ENCODE measurements at places on chromosomes 3 and 15.

DNA sequence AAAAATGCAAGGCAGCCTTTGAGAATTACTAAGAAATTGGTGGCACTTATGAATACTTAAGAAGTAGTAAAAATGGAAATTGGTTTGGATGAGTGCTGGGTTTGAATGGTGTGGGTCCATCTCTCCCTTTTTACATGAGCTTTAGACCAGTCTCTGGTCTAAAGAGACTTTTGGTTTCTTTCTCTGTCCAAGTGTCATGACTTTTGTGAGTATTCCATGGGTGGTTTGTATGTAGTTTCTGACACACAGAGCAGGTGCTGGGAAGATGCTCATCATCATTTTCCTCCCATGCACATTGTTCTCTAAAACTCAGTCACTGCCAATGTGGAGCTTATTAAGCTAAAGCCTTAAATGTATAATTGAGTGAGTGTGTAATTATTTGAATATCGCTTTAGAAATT is 63.5 kb downstream of the KAT2B start:
- no peak for DNase-seq

- no peak for DNase-seq
Observed at GRCh38 chr3:160115387-160115786, 109.8 kb upstream of the C3orf80 start.

GRCh38 chr3:116914004-116914403 is 204.4 kb downstream of the TUSC7 start:
- DNase-seq: no peak

GRCh38 chr3:88852606-88853005 is 254.8 kb upstream of the EPHA3 start:
- DNase-seq: no peak

DNA sequence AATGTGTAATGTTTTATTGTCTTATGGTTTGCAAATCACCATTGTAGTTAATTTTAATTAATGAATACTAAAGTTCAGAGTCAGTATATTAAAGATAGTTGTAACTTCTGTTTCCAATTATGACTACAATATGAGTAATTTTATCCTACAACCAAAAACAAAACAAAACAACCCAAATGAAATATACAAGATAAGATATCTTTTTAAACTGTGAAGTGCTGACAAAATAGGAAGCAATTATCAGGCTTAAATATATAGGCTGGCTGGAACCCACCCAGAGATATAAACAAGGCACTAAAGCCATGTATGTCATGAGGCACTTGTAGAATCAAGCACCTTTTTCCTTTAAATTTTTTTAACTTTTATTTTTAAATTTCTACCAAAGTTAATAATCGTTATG is 108.6 kb upstream of the LRRFIP2 start:
- DNase-seq: no peak

GRCh38 chr3:193614430-193614829 is 21.4 kb downstream of the OPA1 start:
- no peak for DNase-seq

GRCh38 chr3:52537726-52538421 is 1.5 kb downstream of the UQCC5 start:
- DNase-seq: no peak

DNA sequence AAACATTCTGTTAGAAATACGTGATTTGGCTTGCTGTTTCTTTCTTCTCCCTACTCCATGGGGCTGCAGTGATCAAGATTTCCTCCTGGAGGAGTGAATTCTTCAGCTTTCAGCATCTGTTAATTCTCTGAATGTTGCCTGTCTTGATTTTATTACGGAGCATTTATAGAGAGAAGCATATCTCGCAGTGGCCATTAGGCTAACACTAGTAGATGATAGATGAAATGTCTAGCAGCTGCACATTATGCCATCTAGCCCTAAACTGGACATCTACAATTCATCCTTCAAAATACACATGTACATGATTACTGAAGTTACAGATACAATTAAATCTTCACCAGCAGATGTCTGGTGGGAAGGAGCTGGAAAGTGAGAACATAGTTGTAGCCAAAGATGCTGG is 769.8 kb upstream of the NECTIN3 start:
- DNase-seq: no peak

DNA sequence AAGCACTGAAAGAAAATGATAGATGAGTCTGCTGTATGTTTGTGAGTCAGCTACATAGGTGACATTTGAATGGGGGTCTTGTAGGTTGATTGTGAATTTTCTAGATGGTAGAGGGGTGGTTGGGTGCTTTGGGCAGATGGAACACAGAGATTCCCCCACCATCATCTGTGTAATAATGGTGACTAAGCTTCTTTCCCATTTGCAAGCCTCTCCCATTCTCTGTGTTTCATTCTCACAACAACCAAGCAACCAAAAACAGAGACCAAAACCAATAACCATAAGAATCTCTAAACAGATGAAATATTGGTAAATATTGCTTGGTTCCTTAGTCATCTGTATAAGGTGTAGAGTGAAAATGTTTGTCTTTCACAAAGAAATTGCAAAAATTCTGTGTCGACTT is 17.8 kb upstream of the UTS2B start:
- no peak for DNase-seq

- DNase-seq: no peak
Observed at GRCh38 chr15:84402856-84403608, 167.5 kb downstream of the GOLGA6L4 start.

DNA sequence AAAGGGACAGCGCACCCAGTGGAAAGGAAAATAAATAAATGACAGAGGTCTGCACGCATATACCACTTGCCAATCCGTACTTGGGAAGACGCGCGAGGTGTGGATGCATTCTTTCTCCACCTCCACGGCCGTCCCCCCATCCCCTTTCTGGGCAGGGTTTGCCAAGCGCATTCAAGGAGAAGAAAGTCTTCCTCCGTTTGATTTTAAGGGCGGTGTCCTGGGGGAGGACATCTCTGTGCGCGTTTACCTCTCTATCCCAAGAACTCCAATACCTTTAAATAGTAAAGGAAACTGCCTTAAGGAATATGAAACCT is 576 bp upstream of the MB21D2 start:
- no peak for DNase-seq

DNA sequence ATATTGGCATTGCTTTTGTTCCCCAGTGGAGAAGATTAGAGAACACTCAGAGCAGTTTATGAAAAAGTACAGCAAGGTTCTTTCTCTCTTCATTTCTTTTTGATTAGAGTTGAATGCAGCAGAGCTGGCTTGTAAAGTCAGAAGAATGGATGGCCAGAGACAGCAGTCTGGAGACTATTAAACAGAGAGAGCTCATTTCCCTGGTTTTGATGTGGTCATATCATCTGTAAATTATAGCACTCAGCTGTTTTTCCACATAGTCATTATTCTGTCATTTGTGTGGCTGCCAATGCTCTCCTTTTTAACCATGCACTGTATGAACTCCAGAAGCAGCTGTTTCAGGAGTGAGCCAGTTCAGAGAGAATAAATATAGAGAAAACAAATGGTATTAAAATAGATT is 177.4 kb upstream of the CRBN start:
- no peak for DNase-seq

- DNase-seq: no peak
Observed at GRCh38 chr15:56017920-56018319, 24.5 kb upstream of the NEDD4 start.

GRCh38 chr15:75834021-75834420 is 9.2 kb upstream of the UBE2Q2 start:
- no peak for DNase-seq

DNA sequence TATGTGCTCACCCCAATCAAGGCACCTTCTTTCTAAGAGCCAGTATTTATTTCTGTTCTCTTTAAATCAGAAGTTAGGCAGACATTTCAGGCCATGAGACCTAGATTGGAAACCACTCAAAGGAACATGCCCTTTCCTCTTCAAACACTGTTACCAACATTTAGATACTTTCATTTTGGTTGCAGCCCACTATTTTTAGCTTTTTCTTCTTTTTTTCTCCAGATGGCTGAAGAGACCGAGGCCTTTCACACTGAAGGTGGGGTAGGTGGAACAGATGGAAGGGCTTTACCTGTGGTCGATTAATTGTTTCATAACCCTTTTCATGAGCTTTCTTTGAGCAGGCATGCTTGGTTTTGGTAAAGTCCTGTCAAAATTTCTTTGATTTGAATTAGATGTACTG is 10.9 kb upstream of the LZTFL1 start:
- DNase-seq: no peak

DNA sequence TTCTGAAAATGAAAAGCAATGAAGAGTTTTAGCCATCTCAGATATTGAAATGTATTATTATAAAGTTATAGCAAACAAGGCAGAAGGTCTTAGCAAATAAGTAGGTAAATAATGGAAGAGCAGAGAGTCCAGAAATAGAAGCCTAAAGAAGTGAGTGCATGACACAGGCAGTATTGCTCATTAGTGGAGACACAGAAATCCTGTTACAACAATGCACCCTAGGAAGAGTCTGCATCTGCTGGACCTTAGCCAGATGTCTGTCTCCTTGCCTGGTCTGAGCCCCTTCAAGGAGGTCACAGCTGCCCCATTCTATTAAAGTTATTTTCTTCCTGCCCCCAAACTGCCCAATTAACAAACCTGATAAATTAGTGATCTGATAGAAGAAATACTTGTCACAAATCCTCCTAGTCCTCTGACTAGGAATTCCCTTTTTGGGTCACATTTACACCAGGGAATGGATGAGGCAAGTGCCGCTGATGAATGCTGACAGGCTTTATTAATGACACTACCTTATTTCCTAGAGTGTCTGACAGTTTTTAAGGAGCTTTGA is 51.9 kb downstream of the HOMER2 start:
- DNase-seq: no peak

DNA sequence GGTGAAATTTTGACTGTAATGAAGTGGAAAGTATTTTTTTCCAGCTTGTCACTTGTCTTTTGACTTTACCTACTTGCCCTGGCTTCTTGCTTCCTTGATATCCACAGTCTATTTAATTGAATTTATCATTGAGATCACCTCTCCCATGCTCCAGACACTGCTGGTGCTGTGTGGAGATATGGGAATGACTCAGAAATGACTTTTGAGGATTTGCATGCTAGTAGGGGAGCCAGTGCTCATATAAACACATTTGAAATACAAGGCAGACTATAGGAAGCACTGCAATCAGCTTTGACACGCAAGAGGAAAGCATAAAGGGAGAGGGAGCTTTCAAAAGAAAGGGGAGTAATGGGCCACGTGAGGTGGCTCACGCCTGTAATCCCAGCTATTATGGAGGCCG is 7.3 kb upstream of the TRPM1 start:
- DNase-seq: no peak

DNA sequence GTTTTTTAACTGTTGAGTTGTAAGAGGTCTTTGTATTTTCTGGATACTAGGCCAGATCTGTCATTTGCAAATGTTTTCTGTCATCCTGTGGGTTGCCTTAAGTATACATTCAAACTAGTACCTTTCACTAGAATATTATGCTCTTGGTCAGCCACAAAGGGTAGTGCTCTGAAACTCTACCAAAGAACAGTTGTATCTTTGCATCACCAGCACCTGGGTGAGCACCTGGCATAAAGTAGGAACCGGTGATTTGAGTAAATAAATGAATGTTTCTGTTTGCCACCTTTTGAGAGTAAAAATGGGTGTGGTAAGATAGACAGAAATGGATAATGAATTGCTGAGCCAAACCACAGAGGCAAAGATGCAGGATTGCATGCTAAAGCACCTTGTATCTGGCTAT is 98.7 kb downstream of the SLCO3A1 start:
- no peak for DNase-seq

- DNase-seq: no peak
Observed at GRCh38 chr3:12004741-12005513, 739 bp downstream of the SYN2 start.

DNA sequence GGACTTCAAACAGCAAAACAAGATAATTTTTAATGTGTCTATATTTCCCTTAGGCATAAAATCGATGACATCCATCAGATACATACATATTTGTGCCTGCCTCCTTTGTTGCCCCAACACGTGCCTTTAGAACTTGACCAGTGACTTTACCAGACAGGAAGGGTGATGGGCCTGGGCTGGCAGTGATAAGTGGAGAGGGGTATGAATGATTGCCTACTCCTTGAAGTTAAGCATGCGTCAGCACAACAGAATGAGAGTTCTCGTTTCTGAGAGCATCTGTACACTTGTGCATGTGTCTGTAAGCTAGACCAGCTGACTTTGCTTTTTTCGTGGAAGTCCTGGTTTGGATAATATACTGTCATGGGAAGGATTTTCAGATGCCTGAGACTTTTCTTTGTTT is 54.9 kb upstream of the COL6A6 start:
- DNase-seq: no peak

DNA sequence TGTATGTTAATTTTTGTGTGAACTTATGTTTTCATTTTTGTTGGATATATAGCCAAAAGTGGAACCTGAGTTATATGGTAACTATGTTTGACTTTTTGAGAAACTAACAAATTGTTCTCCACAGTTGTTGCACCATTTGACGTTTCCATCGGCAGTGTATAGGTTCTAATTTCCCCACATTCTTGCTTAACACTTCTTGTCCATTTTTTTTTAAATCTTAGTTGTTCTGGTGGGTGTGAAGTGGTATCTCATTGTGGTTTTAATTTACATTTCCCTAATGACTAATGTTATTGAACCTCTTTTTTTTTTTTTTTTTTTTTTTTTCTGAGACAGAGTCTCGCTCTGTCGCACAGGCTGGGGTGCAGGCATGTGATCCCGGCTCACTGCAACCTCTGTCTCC is 8.0 kb downstream of the NISCH start:
- no peak for DNase-seq

DNA sequence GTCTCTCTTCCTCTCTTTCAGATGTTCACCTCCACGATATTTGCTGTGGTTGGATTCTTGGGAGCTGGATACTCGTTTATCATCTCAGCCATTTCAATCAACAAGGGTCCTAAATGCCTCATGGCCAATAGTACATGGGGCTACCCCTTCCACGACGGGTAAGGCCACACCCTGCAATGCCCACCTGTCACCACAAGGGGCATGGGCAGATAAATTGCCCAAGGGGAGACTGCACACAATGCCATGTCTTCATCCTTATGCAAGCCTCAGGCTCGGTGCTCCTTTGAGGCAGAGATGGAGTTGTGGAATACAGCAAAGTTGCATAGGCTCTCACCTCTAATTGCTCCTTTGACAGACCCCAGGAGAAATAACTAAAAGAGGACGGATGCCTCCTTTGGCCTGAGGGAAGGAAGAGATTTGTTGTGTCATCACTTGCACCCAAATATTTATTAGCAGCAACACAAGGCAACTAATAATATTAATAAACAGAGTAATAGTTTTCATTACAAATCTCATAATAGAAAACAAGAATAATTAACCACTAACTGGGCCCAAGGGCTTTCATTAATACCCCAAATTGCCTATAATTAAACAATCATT is 13.2 kb downstream of the TM4SF4 start:
- DNase-seq: peak; percentile 37

DNA sequence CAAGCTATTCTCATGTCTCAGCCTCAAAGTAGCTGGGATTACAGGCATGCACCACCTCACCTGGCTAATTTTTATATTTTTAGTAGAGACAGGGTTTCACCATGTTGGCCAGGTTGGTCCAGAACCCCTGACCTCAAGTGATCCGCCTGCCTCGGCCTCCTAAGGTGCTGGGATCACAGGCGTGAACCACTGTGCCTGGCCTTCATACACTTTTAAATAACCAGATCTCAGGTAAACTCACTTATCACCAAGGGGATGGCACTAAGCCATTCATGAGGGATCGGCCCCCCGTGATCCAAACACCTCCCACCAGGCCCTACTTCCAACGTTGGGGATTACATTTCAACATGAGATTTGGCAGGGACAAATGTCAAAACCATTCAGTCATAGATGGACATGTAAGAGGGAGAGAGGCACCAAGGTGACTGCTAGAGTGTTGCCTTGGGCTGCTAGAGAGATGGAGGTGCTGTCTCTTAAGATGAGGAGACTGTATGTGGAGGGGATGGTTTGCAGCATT is 13.3 kb upstream of the DOCK3 start:
- no peak for DNase-seq
